Fibroblast of skin of right biceps (primary cell): ENCODE measurements at places on chromosomes 12 and 14.

DNA sequence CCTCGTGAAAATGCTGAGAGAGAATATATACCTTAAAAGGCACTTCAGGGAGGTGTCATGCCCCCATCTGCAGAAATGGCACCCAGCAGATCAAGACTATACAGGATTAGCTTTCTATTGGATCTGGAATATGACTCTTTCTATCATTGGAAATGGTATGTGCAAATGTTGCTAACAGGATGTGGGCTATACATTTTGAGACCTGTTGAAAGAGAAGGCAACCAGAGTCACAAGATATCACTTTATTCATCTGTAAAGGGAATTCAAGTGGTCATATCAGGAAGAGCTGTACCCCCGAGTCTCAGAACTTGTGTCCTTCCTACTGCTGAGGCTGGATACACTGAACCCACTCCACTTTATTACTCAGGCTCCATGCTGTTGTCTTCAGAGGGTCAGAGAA, 46.1 kb upstream of the FRMD6 start:
- peak; percentile 75 for DNase-seq

- DNase-seq, result no peak
These were observed 11.4 kb downstream of the CLECL1 start for GRCh38 chr12:9721394-9722092.

GRCh38 chr12:15763328-15763727, 25.9 kb downstream of the EPS8 start:
- DNase-seq, result no peak

GRCh38 chr12:46470975-46471374, 98.4 kb upstream of the SLC38A2 start:
- DNase-seq, result no peak

- DNase-seq, result no peak
These were observed 27.1 kb upstream of the DICER1 start for GRCh38 chr14:95184413-95184790.

DNA sequence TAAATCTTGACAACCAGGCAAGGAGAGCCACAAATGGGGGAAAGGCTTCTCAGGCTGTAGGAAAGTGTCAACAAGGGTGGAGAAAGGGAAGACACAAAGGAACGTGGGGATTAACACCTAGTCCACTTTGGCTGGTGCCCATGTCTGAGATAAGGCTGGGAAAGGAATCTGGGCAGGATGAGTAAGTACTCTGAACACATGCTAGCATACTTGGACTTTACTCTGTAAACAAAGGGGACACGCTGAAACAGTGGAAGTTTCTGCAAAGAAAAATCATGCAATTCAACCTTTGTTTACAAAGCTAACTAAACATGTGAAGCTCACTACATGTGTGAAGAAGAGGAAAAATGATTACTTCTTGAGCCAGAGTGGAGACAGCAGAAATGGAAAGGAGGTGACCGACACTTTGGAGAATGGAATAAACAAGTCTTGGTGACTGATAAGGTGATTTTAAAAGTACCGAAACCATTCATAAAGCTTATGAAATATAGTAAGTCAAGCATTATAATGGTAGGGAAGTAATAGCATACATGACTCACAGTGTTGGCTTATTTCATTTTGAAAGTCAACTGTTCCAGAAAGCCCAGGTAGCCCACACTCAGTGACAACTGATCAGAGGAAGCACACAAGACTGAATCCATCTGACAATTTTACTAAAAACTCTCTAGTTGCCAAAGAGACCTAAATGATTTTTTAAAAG, 13.2 kb downstream of the CPNE8 start:
- no peak for DNase-seq

DNA sequence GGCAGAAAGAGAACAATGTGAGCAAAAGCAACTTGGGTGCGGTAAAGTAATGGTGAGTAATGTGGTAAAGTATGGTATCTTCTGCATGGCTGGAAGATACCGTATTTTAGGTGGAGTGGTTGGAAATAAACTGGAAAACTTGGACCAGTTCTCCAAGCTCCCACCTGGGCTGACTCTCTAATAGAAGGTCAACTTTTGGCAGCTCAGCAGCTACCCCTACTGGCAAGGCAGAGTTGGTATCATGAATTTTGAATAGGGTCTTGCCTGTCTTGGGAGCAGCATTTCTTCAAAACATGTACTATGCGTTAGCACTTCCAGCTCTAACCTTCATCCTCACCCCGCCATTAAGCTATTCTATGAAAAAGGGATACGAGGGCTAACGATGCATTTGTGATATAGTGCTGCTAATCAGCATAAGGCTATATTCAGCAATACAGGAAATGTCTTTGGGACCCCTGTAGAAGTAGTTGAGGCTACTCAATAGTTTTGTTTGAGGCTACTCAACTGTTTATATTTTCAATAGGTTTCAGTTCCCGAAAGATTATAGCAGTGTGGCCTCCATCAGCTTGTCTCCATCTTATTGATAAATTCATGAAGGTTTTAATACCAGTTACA, 276.3 kb upstream of the FAR2 start:
- peak; percentile 62 for DNase-seq

GRCh38 chr14:33056213-33056612, 117.5 kb downstream of the NPAS3 start:
- DNase-seq, result no peak

DNA sequence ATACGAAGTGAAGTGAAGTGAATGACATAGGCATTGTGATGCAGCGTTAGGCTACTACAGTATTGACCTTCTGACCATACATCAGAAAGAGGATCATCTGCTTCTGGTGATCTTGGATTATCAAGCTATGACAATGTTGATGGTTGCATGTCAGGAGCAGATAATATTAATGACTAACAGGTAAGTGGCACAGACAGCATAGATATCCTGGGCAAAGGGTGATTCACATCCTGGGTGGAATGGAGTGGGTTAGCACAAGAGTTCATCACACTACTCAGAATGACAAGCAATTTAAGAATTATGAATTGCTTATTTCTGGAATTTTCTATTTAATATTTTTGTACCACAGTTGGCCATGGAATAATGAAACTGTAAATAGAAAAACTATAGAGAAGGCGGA, 397.9 kb upstream of the ATP2B1 start:
- DNase-seq, result no peak

- DNase-seq, result no peak
These were observed 97.0 kb downstream of the CEP83 start for GRCh38 chr12:94362653-94363052.

DNA sequence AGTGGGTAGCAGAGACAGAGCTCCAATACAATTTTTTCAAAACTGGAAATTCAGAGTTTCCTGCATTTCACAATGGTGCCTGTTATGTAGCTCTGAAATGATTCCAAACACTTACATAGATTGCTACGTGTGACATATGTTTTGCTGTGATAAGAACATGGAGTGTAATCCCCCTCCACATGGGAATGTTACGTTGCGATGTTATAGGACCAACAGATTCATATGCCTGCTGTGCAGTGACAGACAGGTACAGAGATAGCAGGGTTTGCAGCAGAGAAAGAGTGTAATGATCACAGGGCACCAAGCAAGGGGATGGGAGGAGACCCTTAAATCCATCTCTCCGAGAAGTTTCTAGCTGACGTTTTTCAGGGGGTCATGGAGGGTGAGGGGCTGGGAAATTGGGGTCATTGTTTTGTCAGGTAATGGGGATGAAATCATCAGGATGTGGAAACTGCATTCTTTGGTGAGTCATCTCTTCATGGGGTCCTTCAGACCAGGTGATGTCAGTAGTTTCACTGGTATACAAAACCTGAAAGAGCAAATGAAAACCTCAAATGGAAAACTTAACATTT, 76.6 kb upstream of the OSBPL8 start:
- DNase-seq, result peak; percentile 48

GRCh38 chr12:106174876-106175275, 36.1 kb upstream of the NUAK1 start:
- no peak for DNase-seq

GRCh38 chr12:120115692-120116440, 687 bp downstream of the RAB35 start:
- peak; percentile 42 for DNase-seq

GRCh38 chr12:52800259-52800917, 4.5 kb upstream of the KRT3 start:
- no peak for DNase-seq

- DNase-seq, result no peak
These were observed 104.4 kb downstream of the PPM1A start for GRCh38 chr14:60353420-60353819.

GRCh38 chr12:57101892-57102695, 9.1 kb downstream of the STAT6 start:
- DNase-seq, result no peak

DNA sequence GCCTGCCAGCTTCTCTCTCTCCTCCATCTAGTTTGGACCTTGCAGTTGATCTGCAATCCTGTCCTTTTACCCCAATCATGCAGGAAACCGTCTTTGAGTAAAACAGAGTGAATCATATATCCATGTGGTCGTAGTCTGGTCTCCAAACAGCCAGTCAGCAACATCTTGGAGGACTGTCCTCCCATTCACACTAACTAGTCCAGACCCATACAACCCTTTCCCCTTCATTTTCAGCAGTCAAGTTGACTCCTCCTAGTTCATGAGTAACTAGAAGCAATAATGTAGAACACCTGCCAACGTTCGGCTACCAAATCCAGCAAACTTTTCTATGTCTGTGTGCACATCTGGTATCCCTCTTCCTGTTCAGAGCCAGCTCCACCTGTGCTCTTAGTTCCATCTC, 10.8 kb upstream of the BIN2 start:
- DNase-seq, result peak; percentile 38

DNA sequence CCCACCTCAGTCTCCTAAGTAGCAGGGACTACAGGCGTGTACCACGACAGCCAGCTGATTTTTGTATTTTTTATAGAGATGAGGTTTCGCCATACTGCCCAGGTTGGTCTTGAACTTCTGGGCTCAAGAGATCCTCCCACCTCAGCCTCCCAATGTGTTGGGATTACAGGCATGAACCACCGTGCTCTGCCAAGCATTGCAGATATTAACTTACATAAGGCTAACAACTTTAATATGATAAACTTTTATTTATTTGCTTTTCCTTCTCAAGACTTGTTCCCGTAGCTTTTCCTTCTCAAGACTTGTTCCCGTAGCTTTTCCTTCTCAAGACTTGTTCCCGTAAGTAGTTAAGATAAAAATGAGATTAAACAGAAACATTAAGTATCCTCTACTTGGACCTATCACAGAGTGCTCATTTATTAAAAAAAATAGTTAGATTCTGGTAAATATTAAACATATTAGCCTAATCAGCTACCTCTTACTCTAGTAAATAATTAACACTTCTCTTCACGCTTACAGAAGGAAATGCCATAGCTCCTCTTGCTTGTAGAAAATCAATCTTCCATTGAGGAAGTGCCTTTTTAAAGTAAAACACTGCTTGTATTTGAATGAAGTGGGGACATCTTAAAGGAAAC, 157.7 kb upstream of the KITLG start:
- DNase-seq, result no peak

DNA sequence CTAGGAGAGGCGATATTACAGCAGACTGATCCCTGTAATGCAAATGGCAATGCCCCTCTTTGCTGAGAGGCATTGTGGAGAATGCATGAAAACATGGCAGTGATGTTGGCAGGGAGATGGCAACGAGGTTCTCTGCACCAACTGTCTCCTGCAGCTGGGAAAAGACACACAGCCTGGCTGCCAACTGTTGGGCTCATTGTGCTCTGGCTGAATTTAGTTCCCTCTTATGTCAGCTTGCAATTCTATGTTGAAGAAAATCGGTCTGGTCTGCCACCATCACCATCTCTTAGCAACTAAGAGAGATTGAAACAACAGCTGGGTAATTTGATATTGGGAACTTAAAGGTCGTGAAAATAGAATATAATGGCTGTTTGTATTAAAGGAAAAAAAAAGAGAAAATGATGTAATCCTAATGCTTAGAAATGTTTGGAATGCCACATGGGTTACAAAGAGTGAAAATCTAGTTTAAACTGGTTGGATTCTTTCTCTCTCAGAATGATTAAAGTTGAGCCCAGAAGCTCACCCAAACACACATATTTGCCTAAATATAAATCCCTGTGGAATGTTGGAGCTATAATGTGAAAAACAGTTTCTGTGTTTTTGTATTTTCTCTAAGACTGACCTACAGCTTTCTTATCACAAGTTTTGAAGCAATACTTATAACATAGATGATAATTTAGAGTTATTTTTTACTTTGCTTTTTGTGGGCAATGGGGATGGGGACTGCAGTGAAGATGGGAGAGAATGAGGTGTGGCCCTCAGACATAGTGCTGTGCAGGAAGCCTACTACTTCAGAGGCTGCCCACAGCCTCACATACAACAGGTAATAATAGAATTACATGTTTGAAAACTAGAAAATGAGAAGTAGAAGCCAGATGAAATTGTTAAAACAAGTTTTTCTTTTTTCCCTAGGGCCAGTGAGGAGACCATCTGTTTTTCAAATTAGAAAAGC, 143.7 kb downstream of the AKAP6 start:
- peak; percentile 90 for DNase-seq

GRCh38 chr12:57539134-57539768, 7.7 kb downstream of the DCTN2 start:
- no peak for DNase-seq

DNA sequence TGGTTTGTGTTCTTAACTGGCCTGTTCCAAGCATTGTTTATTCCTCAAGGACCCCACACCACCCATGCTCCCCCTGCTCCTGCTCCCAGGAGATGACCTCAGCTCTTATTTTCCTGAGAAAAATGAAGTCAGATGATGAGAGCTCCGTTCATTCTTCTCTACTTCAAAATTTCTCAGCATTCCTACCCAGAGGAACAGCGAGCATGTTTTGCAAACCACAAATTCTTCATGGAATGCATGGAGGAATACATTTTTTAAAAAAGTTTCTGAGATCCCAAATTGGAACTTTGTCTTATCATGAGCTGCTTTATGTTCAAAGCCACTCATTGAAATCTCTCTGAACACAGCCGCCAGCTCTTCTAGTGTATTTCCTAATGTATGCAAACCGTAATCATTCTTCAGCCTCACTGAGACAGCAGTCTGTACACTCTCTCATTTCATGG, 44.9 kb downstream of the SYNE2 start:
- DNase-seq, result peak; percentile 85

DNA sequence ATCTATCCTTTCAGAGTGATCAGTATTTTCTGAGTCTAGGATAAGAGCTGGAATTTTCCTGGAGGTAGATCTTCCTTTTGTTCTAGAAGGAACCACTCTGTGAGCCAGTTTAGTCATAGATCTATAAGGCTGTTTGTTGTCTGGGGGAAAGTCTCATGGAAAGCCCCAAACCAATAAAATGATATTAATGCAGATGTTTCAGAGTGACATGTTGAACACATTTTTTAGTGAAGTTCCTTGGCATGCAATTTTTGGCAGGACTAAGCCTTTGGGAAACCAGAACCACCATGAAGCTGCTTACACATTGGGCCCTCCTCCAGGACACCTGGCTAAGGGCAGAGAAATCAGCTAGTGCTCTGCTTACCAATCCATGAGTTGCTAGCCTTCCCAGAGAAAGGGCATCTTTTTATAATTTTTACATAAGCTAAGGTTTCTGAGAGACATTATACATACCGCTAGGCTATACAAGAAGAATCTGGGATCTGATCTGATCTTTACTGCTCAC, 101.5 kb upstream of the PCED1B start:
- no peak for DNase-seq

- DNase-seq, result no peak
These were observed 12.9 kb downstream of the BTBD7 start for GRCh38 chr14:93319958-93320357.
